ENCODE measurements at places on chromosomes 11 and 22.

GRCh38 chr11:16572945-16573344 is 165.5 kb upstream of the C11orf58 start:
- ATAC-seq: peak; percentile 27

- ATAC-seq: peak; percentile 46
Observed at GRCh38 chr22:42939451-42939881, 75.5 kb downstream of the PACSIN2 start.

DNA sequence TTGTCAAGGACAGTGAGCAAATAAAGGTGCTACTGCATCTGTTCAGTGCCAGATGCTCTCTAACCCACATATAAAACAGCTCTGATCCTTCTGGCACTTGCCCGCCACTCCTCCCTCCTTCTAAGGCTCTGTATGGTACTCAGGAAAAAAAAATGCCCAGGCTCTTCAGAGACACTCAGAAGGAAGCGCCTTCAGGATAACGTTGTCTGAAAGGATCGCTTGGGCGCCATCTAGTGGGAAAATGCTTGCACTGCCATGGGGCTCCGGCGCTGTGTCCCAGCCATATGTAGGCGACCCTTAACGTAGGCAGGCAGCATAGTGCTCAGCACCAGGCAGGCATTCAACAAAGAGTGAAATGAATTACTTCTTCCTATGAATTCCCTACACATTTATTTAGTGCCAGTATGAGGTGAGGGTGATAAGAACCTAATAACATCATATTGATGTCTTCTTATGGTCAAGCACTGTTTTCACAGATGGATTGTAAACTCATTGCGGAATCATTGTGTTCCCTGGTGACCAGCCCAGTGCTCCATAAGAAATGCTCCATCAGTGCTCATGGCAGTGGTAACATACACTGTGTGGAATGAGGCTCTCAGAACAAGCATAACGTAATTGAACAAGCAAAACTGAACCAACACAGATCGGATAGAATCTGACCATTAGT is 39.6 kb downstream of the PAMR1 start:
- ATAC-seq: peak; percentile 95

- peak; percentile 97 for ATAC-seq
Observed at GRCh38 chr22:26416670-26417276, 12.3 kb upstream of the ASPHD2 start.

DNA sequence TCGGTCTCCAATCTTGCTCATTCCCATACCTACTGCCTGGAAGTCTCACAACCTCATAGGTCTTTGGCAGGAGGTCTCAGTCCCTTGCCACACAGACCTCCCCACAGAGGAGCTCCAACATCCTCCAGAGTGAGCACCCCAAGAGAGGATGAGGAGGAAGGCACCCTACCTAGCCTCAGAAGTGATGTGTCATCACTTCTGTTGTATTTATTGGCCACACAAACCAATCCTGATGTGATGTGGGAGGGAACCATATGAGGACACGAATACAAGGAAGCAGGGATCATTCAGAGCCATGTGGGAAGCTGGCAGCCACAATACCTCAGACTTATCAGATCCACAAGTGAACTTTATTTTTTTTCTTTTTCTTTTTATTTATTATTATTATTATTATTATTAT is 9.0 kb upstream of the UPK2 start:
- no peak for ATAC-seq

- peak; percentile 86 for ATAC-seq
Observed at GRCh38 chr11:119684361-119685110, 44.5 kb downstream of the NECTIN1 start.

DNA sequence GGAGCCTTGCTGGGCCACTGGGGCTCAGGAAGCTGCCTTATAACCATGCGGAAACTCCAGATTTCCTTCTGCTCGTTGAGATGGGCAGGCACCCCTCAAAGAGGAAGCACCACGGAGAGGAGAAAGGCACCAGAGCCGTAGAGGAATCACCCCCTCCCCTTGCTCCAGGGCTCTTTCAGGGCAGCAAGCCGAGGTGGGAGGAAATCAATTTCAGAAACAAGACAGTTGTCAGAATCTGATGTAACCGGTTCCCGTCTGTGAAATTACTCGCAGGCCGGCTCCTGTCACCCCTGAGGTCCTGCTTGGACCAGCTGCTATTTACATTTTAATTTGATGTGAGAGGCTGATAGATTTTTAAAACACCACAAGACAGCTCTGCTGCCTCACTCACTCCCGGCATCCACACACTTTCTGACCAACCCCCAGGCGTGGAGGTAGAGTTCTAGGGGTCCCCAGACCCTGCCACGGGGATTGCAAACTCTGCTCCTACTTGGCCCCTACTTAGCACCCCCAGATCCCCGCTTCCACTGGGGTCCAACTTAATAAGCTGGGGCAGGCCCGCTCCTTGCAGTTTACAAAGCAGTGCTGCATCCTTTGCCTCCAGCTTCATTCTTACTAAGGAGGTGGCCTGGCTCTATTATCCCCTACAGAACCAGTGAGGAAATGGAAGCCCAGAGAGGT is 162.5 kb downstream of the CEP164 start:
- ATAC-seq: 0 out of 3 replicates have a peak, but pooled peaks have one; percentile 13

- no peak for ATAC-seq
Observed at GRCh38 chr11:7413961-7414915, 71.1 kb upstream of the OLFML1 start.

- peak; percentile 36 for ATAC-seq
Observed at GRCh38 chr11:122108192-122108799, 7.7 kb downstream of the BLID start.

- no peak for ATAC-seq
Observed at GRCh38 chr11:109728056-109728455, 306.1 kb downstream of the C11orf87 start.

- ATAC-seq: no peak
Observed at GRCh38 chr11:72759468-72759985, 7.3 kb upstream of the ARAP1 start.

- ATAC-seq: no peak
Observed at GRCh38 chr11:34744511-34744910, 123.6 kb downstream of the EHF start.

GRCh38 chr11:2489083-2489482 is 44.3 kb downstream of the KCNQ1 start:
- ATAC-seq: no peak

DNA sequence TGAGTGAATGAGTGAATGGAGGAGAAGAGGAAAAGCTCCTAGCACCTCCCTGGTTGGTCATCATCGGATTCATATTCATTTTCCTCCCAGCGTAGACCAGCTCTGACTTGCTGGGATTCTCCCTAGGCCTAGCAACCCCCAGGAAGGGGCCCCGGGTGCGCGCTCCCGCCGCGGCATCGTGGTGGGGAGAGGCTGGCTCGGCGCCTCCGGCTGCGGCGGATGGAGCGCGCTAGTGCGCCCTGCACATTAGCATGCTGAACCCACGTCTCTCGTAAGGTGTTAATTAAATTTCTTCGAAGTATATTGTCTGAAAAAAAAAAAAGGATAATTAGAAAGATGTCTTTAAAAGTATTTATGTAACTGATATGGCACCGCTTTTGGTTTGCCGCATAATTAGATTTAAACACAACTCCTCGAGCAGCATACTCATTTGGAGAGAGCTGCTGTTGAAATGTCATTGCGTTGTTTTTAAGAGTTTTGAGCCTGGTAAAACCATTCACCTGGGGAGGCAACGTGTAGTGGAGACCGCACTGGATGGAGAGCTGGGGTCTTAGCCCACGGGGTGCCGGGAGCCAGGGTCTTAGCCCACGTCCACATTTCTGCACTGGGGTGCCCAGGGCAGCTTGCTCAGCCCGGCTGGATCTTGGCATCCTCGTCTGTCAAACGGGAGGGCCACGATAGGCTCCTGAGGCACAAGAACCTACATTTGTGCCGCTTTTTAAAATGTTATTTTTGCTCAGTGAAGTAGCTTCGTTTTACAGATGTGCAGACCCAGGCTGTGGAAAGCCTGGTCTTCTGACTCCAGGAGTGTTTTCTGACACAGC is 21.8 kb downstream of the MPPED1 start:
- no peak for ATAC-seq

GRCh38 chr11:35173616-35174566 is 34.9 kb downstream of the CD44 start:
- ATAC-seq: no peak

GRCh38 chr11:13699041-13699440 is 30.6 kb downstream of the FAR1 start:
- no peak for ATAC-seq

GRCh38 chr11:31414338-31414737 is 44.7 kb downstream of the DNAJC24 start:
- ATAC-seq: no peak
